ENCODE measurements at places on chromosomes 16 and 17. TPM values are rescaled to one million over a fixed set of nuclear protein-coding genes. Genes with fewer than 3 reads are reported as not detected.
A peak's percentile ranks its signal among the peaks of the same experiment; 100 is the strongest.

The ANKFN1 gene
- total RNA-seq = 4.3 TPM

The MEIOC gene
- not detected for total RNA-seq

The CTRB1 gene
- total RNA-seq = not detected

The KRTAP3-3 gene
- not detected for total RNA-seq

DNA sequence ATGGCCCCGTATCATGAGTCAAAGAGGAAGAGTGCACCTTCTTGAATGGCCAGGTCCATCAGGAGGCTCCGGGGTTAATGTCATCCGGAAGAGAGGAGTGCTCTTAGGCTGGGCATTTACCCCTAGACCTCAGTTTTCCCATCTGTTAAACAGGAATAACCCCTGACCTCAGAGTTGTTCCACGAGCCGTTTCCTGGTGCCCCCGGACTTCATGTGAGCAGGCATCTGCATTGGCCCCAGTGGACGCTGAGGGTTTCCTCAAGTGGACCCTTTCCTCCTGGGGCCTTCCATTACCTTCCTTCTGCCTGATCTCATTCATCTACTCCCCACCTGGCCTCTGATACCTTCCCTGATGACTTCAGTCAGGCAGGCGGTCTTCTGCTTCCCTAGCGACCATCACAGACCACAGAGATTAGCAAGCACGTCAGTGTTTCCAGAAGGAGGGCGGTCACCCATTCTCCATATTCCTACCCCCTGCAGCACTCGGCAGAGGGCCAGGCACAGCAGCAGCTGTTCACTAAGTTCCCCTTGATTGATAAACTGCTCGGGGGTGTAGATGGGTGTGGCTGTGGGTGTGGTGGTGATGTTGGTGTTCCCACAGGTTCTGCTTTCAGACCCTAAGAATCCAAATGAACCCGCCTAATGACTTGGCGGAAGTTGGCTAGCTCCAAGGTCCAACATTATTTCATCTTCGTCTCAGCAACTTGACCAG, 346.6 kb upstream of the TNRC6C start:
- DNase-seq = no peak

DNA sequence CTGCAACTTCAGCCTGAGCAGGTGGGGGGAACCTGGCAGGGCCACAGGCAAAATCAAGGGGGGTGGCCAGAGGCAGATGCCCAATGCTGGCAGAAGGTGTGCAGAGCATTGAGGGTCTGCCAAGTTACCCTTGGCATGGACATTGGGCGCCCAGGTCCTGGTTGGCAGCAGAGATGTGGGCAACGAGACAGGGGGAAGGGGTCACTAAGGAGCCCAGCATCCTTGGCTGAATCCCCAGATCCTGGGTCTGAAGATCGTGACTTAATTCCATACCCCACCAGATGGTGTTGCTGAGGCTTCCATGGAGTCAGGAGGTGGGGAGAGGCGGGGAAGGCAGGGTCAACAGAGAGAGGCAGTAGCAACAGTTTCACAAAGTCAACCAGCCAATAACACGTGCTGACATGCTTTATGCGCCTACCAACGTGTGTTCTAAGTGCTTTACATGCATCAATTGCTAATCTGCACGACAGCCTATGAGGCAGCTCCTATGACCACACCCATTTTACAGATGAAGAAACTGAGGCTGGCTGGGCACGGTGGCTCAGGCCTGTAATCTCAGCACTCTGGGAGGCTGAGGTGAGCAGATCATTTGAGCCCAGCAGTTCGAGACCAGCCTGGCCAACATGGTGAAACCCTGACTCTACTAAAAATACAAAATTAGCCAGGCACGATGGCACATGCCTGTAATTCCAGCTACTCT, 83.3 kb downstream of the GSG1L start:
- no peak for DNase-seq

DNA sequence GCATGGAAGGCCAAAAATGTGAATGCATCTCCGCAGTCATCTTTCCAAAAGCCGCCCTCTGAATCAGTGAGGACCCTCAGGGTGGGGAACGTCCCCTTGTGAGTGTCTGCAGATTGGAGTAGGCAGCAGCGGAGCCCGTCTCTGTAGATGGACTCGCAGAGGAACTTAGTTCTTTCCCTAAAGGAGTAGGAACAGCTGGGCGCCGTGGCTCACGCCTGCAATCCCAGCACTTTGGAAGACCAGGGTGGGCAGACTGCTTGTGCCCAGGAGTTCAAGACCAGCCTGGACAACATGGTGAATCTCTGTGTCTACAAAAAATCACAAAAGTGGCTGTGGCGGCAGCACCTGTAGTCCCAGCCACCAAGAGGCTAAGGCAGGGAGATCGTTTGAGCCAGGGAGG, 53.7 kb downstream of the WDR45B start:
- DNase-seq = peak; percentile 44

DNA sequence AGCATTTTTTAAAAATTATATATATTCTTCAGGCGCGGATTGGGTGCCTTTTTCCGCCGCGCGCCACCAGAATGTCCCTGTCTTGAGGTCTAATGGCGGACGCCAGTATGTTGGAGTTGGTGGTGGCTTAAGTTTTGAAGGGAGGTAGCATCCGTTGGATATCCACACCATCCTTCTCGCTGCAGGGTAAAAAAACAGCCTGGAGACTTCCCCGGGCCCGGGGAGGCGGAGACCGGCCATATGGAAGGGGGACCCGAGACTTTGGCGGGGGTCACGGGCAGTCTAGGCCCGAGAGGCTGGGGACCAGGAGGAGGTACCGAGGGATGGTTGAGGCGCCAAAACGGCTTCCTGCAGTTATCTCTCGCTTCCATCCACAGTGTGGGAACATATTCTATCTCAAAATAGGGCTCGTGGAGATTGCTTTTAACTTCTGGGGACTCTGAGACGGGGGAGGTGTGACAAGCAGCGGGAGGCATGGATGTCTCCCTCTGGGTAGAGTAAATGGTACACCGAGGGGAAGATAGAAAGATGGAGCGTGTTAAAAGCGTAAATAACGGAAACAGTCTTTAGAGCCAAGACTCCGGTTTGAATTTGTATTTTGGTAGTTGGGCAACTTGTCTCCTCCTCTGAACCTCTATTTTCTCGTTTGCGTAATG, at the start of gene SF3B3:
Gene SF3B3 (plus strand): TSS at position 74 of the 656 bp plus-strand sequence. CDS start 2,841 bp downstream, outside the sequence.
- peak; percentile 77 for DNase-seq

- DNase-seq = peak; percentile 25
Observed at GRCh38 chr17:77873500-77874302, 84.8 kb upstream of the TNRC6C start.

DNA sequence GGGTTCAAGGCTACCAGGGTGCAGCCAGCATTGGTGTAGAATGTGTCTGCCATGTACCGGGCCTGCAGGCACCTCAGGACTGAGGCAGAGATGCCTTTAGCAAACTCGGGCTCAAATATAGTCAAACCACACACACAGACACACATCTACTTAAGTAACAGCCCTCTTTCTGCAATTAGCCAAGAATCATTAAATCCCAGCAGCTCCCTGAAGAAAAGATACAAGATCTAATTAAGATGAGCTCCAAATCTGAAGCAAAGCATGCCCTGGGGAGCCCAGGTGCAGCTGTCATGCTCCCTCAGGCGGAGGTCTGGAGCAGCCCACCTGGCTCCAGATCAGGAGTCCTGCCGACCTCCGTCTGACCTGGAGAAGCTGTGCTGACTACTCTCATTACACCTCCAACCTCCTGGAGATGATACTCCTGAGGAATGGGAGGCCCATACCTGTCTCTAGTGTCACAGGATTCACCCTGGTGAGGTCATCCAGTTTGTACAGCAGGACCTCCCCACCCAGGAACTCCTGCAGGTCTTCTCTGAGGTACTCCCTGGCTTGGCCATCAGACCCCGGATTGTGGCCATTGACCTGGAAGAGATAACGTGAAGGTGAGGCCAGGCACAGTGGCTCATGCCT, 6.9 kb downstream of the MYO19 start:
- no peak for DNase-seq

- DNase-seq = no peak
Observed at GRCh38 chr17:41121742-41122141, 2.2 kb downstream of the KRTAP4-12 start.

GRCh38 chr17:43733956-43734355, 24.6 kb downstream of the SOST start:
- no peak for DNase-seq

GRCh38 chr17:21280081-21280518, 4.4 kb upstream of the MAP2K3 start:
- DNase-seq = peak; percentile 93
